Kidney epithelial cell (primary cell): ENCODE measurements at places on chromosomes 1 and 21. TPM values are rescaled to one million over a fixed set of nuclear protein-coding genes. Genes with fewer than 3 reads are reported as not detected.

Gene ERVH48-1
- total RNA-seq, result not detected in 2 replicates

Gene URB1
- 17.8 and 24.6 TPM in 2 replicates for total RNA-seq

Gene SPRR1A
- not detected in 2 replicates for total RNA-seq

Gene ASAP3
- 17.7 and 27.1 TPM in 2 replicates for total RNA-seq

Gene NCF2
- 62.5 and 86.1 TPM in 2 replicates for total RNA-seq
